ENCODE measurements at places on chromosomes 7 and 10. TPM values are rescaled to one million over a fixed set of nuclear protein-coding genes. Genes with fewer than 3 reads are reported as not detected.

DNA sequence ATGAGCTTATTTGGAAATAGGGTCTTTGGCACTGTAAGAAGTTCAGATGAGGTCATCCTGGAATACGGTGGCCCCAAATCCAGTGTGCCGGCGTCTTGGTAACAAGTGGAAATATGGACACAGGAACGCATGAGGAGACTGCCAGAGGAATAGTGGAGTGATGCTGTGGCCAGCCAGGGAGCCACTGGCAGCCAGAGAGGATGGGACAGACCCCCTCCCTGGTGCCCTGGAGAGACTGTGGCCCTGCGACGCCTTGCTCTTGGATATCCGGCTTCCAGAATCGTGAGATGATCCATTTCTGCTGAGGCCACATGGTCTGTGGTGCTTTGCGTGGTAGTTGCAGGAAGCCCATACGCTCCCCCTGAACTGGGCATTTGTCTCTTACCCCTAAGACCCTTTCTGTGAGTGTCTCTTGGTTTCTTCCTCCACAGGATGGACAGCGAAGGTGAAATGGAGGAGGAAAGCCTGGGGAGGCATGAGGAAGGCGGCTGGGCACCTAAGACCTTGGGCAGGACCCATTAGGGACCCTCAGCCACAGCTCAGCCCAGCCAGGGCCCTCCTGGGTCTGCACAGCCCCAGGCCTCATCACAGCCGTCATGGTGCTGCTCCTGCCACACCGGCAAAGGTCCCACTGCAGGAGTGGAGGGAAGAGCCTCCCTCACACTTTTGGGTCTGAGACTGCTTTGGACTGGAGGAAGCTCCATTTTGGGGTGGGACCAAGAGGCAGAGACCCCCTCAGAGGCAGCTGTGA, 53.6 kb downstream of the INSIG1 start:
- no peak for DNase-seq

DNA sequence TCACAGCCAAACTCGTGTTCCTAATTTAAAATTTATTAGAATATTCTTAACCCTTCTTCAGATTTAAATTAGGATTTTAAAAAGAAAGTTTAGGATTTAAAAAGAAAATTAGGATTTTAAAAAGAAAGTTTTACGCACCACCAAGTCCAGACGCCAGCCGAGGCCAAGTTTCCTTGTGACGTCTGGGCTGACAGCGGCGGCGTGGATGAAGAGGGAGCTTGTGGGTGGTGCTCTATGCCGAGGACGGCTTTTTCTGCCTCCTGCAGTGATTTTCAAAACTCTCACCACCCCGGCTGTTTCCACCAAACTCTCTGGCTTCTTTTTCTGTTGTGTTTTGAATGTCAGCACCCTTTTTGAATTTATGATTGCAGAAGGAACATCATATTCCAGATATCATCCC, 252.9 kb downstream of the DNAJB6 start:
- no peak for DNase-seq

Gene OR2F1
- 0.08 TPM for polyA plus RNA-seq

DNA sequence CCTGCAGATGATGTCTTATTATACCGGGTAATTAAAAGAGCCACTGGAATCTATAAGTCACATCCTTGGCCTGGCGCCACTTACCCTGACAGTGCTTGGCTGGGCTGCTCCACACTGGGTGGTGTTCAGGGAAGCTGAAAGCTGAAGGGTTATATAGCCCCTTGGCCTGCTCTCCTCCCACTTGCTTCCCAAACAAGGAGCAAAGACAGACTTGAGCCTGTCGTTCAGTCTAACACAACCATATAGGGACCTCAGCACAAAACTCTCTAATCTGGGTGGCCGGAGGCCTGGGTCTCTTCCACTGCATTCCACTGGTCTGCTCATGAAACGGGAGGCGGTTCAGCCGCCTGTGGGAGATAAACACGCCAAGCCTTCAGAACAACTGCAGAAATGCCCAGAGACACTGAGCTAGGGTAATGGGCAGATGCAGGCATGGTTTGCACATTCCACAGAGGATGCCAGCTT, at the start of gene ACTA2:
Gene ACTA2 (minus strand): TSS at position 127 of the 465 bp plus-strand sequence. CDS start 3,843 bp downstream, outside the sequence.
- DNase-seq = no peak

DNA sequence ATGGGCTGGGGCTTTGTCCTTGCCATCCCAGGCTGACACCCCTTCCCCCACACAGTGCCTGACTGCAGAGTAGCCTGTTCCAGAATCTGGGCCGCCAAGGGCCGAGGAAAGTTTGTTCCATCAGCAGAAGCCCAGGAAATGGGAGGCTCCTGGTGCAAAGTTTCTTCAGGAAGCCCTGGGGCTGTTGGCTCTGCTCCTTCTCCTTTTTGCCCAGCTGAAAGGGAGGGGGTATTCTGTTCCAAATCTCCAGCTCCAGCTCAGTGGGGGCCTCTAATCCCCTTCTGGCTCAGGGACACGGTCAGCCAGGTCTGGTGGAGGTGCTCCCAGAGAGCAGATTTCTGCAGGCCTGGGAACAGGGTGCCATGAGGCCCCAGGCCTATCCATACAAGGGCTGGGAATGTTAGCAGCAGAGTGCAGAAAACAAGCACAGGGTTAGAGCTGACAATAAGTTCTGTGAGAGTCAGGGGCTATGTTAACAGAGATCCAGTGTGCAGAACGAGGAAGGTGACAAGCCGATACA, 399.5 kb downstream of the RPS24 start:
- DNase-seq = no peak

GRCh38 chr7:22989643-22990587, 24.0 kb downstream of the HYCC1 start:
- no peak for DNase-seq

Gene CALHM3
- not detected for polyA plus RNA-seq

DNA sequence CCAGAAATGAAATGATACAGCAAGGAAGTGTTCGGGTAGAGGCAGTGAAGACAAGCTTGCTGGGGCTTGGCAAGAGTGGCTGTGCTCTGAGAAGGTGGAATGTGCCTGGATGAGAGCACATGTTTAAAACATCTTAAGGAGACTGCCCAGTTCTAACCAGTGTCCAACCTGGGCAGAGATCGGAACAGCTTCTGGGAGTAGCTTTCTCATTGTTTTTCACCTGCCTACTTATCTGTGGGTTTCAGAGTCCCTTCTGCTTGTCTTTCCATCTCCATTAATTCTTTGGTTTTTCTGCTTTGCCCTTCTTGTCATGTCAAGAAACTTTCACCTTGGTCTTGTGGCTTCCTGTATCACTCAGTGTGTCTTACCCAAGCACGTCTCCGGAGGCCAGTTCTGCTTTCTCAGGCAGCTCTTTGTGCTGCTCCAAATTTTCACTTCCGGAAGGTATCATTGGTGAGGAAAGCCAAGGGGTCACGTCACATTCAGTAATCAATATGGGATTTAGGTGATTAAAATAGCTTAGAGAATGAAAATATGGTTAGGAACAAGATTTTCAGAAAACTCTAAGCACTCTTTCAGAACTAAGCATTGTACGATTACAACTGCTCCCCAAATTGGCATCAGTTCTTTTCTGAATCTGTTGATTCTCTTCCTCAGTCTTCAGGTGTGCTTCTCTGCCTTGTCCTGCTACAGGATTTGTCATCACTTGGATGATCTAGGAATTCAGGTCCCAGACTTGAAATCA, 5.5 kb upstream of the LAMB4 start:
- no peak for DNase-seq

GRCh38 chr7:37901236-37901827, 15.3 kb downstream of the SFRP4 start:
- DNase-seq = peak; percentile 42

- no peak for DNase-seq
Observed at GRCh38 chr10:79434223-79434687, 11.2 kb downstream of the ZCCHC24 start.

- DNase-seq = no peak
Observed at GRCh38 chr10:126165874-126166273, 222.4 kb downstream of the ADAM12 start.

Gene CDH23
- 2.9 TPM for polyA plus RNA-seq

Gene PRSS1
- polyA plus RNA-seq = not detected

GRCh38 chr10:73117976-73118743, 7.9 kb downstream of the NUDT13 start:
- no peak for DNase-seq

- no peak for DNase-seq
Observed at GRCh38 chr7:50652400-50653125, 87.4 kb upstream of the DDC start.

DNA sequence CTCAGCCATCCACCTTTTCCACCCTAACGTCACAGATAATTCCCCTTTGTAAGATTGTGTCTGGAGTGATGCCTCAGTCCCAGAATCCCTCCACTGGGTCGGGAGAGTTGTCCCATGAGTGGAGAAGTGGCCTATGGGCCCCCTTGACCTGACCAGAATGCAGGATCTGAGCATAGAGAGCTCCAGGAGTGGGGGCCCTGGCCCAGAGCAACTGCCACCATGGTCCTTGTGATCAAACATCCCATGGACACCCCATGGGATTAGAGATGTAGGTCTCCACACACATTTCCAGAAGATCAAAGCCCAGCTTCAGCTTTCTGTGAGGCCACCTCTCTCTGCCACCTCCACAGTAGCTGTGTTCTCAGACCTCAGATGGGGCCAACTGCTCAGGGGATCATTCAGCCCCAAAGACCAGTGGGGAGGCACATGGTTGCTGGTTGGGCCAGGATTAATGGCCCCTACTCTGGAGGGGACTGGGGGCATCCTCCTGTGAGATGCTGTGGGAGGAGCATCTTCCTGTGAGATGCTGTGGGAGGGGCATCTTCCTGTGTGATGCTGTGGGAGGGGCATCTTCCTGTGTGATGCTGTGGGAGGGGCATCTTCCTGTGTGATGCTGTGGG, 28.5 kb upstream of the DPYSL4 start:
- DNase-seq = no peak

Gene VWA2
- polyA plus RNA-seq = 24.8 TPM

GRCh38 chr7:112798274-112799159, 8.3 kb upstream of the TMEM168 start:
- DNase-seq = no peak

DNA sequence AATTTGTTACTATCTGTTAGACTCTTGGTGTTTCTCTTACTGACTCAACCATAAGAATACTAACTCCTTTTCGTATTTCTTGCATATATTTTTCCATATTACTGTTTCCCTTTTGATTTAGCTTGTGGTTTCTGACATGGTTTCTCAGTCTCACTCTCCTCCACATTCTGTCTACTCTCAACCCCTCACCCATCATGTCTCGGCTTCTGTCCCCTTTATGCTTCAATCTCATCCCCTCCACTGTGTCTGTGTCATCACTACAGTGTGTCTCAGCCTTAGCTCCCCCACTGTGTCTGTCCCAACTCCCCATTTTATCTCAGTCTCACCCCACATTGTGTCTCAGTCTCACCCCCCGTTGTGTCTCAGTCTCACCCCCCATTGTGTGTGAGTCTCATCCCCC, 126.9 kb downstream of the VIPR2 start:
- no peak for DNase-seq

Gene LRGUK
- 2.4 TPM for polyA plus RNA-seq

- no peak for DNase-seq
Observed at GRCh38 chr7:37344886-37345579, 103.6 kb downstream of the ELMO1 start.

GRCh38 chr10:97873569-97873968, 23.9 kb downstream of the GOLGA7B start:
- DNase-seq = no peak

Gene ZPBP
- polyA plus RNA-seq = 0.39 TPM

Gene C7orf57
- polyA plus RNA-seq = 3.7 TPM

DNA sequence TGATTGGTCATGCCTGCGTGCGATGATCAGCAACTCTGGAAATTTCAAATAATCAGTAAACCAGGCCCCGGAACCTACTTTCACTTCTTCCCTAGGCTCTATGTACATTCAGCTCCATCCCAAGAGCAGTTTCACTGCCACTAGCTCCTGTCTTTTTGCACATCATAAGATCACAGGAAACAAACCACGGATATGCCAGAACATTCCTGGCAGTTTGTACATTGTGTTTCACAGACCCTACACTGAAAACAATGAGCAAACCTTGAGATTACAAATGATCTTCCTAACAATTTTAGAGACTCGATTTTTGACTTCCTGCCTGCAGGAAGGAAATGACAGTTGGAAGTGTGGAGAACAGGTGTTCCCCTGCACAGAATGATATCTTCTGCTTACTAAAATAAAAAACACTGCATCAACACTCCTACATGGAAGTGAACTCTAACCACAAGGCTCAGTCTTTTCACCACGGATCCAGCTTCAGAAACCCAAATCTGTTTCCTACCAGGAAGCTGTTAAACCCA, 7.6 kb upstream of the TMEM236 start:
- DNase-seq = no peak

DNA sequence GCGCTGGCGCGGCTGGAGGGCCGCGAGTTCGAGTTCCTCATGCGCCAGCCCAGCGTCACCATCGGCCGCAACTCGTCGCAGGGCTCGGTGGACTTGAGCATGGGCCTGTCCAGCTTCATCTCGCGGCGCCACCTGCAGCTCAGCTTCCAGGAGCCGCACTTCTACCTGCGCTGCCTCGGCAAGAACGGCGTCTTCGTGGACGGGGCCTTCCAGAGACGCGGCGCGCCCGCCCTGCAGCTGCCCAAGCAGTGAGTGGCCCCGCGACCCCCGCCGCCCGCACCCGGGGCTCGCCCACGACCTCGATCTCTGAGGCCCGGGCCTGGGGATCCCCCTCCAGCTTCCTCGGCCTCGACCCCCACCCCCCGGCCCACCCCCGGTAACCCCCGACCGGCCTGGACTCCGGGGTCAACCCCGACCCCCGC, 537 bp downstream of the FOXK1 start:
- DNase-seq = no peak

DNA sequence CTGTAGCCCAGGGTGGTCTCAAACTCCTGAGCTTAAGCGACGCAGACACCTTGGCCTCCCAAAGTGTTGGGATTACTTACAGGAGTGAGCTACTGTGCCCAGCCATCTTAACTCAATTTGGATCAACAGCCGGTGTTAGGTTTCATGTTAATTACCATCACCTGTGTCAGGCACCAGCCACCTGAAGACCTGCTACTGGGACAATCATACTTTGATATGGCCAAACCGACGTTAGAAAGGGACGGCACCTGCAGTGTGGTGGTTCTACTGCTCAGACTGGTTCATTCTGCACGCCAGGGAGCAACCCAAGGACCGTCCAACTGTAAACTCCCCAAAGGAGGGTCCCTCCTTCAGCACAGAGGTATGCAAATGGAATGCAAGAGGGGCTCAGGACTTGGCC, 74.2 kb upstream of the CYTH3 start:
- no peak for DNase-seq

DNA sequence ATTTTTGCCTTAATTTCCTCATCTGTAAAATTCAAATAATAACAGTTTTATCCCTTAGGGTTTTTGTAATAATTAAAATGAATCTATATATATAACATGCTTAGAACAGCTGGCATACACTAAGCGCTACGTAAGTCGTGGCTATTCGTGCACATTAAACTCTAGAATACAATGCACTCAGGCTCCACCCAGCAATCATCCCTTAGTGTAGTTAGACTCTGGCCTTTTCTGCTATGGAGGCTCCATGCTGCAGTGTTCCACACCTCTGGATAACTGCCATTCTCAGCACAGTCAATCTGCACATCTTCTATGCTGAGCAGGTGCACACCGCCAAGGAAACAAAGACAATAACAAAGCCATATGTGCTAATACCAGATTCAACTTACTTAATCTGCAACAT, 92.9 kb downstream of the IPMK start:
- DNase-seq = no peak

Gene EBF3
- 1.3 TPM for polyA plus RNA-seq

Gene MMP21
- 0.50 TPM for polyA plus RNA-seq
